ENCODE measurements at places on chromosomes 4 and X.

- DNase-seq = no peak
Observed at GRCh38 chrX:75546724-75547511, 24.1 kb upstream of the ZDHHC15 start.

DNA sequence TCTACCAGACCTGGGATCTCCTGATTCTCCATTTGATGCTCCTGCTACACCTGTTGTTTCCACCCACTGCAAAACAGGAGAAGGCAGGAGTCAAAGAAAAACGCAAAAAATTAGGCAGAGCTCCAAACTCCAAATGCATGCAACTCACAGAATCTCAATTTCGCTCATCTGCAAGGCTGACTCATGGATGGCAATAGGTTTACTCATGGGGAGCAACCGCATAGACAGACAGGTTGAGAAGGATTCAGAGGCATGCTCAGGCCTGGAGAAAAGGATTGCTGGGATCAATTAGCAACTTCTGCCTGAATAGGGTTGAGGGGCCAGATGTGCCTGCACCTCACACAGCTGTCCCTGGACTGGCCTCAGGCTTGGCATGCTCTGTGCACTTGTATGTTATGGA lies 231.0 kb downstream of the LDB2 start:
- DNase-seq = no peak

GRCh38 chrX:132505116-132505515 lies 16.3 kb upstream of the MBNL3 start:
- no peak for DNase-seq

GRCh38 chrX:116267511-116268040 lies 97.0 kb downstream of the AGTR2 start:
- no peak for DNase-seq

DNA sequence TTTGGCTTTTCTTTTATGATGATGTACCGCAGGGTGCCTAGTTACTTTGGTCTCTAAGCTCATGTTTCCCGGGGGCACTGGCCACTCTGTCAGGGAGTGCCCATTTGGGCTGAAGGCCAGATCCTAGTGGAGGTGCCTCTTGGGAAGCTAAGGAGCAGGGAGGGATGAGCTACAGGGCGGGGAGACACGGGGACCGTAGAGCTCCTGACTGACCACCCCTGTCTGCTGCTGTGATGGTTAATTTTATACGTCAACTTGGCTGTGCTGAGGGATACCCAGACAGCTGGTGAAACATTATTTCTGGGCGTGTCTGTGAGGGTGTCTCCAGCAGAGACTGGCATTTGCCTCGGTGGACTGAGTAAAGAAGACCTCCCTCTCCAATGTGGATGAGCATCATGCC lies 24.9 kb upstream of the CLDN24 start:
- no peak for DNase-seq

DNA sequence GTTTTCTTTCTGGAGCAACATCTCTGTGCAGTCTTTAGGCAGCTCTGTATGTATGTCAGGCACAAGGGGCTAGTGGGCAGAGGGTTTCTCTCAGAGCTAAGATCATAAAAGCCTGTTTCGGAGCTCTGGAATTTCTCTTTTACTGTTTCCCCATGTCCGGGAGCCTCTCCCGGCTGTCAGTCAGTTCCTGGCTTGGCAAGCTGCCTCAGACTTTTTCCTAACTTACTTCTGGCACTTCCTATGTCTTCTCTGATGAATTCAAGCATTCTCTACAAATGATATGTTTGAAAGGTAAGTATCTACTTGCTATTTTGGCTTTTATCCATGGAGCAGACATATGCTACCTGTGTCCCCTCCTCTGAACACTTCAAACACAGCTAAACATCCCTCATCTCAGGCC lies 129.3 kb upstream of the PGRMC2 start:
- no peak for DNase-seq

- DNase-seq = no peak
Observed at GRCh38 chr4:55907469-55907868, 41.3 kb upstream of the CEP135 start.

DNA sequence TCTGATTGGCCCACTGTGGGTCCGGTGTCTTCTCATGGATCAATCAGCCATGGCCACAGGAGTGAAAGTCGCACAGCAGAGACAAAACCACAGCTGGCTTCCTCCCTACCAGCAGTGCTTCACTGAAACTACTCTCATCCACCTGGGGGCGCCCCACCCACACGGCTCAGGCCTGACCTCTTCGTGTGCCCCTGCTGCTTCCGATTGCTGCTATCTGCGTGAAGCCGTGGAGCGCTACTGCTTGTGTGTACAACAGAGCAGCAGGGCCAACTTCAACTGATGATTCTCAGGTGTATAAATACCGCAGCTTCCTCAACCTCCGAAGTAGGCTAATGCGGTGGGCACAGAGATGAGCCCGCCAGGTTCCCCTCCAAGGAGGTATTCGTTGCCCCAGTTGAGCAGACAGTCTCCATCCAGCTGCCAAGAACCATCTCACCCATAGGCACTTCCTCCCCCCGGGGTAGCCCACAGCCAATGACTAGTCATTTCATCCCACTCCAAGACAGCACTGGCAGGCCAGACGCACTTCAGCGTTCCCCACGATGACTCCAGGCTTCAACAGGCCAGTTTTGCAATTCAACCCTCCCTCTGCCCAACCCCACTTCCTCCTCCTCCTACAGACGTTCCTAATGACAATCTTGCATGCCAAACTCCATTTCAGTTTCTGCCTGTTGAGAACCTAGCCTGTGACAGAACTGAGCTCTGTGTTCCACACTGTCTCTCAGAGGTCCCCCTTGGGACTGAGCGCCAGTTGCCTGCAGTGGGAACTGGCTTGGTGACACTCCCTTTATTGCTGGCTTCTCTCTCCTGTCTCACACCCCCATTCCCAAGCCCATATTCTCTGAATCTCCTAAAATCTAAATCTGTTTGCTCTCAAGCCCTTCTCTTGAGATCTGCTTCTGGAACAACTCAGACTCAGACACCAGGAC lies 41.3 kb upstream of the ATP6AP2 start:
- DNase-seq = peak; percentile 83

GRCh38 chrX:44343412-44344141 lies at the start of gene EFHC2:
TSS of gene EFHC2 (minus strand) at chrX:44343672. CDS start at chrX:44343588, 84 bp downstream.
- peak; percentile 74 for DNase-seq

DNA sequence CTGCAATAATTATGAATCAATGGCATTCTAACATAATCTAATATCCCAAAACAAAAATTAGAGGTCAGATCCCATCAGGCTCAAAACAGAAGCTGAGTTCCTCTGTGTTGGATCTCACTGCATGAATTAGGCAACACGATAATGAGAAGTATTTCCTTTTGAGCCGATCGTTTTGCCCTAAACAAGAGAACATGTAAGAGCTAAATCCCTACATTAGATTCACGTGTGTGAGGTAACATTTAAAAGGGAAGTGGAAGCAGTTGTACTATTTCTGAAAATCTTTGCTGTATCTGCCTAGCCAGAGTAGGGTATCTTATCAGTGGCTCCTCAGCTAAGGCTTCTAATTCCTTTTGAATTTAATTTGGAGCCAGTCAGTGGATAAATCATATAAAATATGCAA lies 115.6 kb downstream of the C4orf51 start:
- no peak for DNase-seq

- no peak for DNase-seq
Observed at GRCh38 chrX:93259029-93259428, 414.3 kb downstream of the NAP1L3 start.

GRCh38 chrX:148271263-148271662 lies 229.2 kb upstream of the AFF2 start:
- no peak for DNase-seq

DNA sequence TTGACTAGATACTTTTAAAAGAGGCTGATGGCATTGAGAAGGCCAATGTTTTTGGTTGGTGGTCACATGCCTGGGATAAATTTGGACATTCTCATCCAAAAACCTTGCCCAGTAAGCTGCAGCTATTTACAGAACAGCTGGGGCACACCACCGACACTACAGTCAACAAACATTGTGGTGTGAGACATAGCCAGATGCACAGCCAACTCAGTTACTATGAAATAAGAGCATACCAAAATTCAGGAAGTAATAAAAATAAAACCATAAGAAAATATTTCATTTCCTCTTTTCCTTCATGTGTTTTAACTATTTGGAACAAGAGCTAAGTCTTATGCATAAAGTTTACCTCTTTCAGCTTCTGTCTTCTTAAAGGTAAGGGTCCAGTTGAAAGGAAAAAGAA lies 8.8 kb downstream of the PPM1K start:
- no peak for DNase-seq

- DNase-seq = peak; percentile 60
Observed at GRCh38 chr4:101205916-101206315, 141.4 kb downstream of the PPP3CA start.

DNA sequence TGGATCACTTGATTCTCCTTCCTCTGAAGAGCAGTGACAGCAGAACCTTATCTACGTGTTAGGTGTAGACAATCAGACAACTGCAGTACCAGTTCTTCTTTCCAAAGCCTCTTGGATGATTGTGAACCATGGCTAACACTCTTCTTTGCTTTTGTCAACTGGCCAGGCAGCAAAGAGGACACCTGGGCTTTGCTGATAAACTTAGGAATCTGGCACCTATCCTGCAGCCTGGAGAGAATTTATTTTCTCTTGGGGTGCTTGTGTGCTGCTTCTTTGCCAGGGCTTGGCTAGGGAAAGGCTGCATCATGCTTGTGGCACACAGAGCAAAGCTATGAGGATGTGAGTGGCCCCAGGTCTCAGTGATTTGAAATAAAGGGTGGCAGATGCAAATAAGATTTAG lies 77.4 kb downstream of the ANAPC4 start:
- DNase-seq = no peak

DNA sequence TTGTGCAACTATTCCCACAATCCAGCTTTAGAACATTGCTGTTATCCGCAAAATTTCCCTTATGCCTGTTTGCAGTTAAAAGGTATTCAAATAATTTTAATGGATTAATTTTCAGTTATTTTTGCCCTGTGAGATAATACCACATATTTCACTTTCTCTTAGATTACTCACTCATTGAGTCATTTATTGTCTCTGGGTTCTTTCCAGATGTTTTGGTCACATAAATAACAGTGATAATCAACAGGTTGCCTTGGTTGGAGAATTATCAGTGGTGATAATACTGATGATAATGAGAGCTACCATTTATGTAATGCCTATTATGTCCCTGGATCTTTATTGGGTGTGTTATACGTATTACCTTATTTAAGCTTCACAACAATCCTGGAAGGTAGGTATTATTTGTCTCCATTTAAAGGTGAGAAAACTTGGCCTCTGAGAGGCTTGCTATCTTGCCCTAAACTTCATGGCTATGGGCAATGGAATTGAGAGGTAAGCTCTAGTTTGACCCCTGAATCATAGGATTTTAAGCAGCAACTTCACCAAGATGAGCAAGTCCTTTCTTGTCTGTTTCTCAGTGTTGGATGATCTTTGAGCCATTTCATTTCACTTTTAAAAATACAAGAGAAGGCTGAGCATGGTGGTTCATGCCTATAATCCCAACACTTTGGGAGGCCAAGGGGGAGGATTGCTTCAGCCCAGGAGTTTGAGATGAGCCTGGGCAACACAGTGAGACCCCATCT lies 87.4 kb downstream of the KIT start:
- no peak for DNase-seq

GRCh38 chr4:147865926-147866325 lies 134.0 kb downstream of the ARHGAP10 start:
- DNase-seq = no peak

DNA sequence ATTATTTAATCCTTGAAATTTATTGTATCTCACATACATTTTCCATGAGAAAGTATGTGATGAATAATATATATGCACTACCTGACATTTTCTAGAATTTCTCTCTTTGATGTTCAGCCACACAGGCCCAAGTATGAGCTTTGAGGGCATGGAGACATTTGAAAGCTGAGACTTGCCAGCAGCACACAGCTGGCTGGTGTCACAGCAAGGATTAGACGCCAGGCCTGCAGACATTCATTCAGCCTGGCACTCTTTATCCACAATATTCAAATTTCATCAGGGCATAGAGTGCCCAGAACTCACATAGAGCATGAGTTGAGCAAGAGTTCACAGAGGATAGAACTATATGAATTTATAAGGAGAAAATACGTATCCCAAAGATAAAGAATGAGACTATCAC lies 74.0 kb downstream of the GRIA2 start:
- DNase-seq = no peak

DNA sequence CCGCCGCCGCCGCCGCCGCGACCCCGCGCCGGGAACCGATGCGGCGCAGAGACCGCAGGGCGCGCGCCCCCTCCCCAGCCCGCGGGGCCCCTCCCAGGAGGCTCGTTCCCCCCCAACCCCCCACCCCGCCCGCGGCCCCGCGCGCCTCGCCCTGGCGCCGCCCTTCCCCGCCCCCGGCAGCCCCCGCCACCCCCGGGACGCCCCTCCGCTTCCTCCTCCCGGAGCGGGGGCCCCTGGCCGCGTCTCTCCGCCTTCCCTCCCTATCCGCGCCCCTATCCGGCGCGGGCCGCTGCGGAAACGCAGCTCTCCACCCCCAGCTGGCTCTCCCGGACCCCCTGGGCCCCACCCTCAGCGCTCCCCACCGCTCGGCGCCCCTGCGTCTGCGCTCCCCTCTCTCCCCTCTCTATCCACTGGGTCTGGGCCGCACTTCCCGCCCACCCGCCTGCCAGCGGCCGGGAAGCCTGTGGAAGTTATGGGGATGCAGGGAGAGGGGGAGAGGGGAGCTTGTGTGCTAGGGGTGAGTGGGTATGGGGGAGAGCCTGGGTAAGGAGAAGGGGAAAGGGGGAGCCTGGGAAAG lies at the start of gene TMEM271:
Gene TMEM271 (minus strand): TSS at position 51 of the 577 bp plus-strand sequence. CDS start 233 bp downstream, outside the sequence.
- DNase-seq = no peak

DNA sequence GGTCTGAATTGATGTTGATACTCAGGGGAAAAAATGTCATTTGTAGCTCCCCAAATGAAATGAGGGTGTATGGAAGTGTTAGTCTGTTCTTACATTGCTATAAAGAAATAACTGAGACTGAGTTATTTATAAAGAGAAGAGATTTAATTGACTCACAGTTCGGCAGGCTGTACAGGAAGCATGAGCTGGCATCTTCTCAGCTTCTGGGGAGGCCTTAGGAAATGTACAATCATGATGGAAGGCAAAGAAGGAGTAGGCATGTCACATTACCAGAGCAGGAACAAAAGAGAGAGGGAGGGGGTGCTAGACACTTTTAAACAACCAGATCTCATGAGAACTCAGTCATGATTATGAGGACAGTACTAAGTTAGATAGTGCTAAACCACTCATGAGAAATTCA lies 1199.9 kb upstream of the DIAPH2 start:
- DNase-seq = no peak

- DNase-seq = no peak
Observed at GRCh38 chr4:82398263-82398662, 24.5 kb upstream of the HNRNPD start.

- DNase-seq = no peak
Observed at GRCh38 chrX:30592831-30593230, 15.3 kb upstream of the TASL start.

DNA sequence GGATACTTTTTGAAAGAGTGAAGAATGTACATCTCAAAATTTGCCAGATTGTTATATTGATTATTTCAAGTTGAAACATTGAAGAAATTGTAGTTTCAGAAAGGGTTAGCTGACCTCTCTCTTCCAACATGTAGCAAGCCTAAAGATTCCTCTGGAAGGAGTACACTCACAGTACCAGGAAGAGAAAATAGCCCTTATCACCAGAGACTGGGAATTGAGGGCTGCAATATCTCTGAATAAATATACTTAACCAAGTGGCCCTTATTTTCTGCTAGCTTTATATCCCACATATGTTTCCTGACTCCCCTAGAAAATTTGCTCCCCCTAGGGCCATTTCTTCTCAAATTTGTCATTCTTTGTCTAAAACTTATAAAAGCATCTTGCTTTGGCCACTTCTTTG lies 332.2 kb downstream of the GASK1B start:
- DNase-seq = no peak

Data from activated naive CD4-positive, alpha-beta T cell treated with anti-CD3 and anti-CD28 coated beads, Interleukin-2, amount 10 ng/mL, durations not matched to agents 7 days and 5 days (primary cell).